Activated naive CD4-positive, alpha-beta T cell treated with Interleukin-2 at 50 U/mL for 16 hours (primary cell): ENCODE measurements at places on chromosomes 16 and 17.

- DNase-seq: no peak
Observed at GRCh38 chr16:84986879-84987278, 24.5 kb downstream of the ZDHHC7 start.

- no peak for DNase-seq
Observed at GRCh38 chr16:68734782-68735181, 2.3 kb upstream of the CDH1 start.

DNA sequence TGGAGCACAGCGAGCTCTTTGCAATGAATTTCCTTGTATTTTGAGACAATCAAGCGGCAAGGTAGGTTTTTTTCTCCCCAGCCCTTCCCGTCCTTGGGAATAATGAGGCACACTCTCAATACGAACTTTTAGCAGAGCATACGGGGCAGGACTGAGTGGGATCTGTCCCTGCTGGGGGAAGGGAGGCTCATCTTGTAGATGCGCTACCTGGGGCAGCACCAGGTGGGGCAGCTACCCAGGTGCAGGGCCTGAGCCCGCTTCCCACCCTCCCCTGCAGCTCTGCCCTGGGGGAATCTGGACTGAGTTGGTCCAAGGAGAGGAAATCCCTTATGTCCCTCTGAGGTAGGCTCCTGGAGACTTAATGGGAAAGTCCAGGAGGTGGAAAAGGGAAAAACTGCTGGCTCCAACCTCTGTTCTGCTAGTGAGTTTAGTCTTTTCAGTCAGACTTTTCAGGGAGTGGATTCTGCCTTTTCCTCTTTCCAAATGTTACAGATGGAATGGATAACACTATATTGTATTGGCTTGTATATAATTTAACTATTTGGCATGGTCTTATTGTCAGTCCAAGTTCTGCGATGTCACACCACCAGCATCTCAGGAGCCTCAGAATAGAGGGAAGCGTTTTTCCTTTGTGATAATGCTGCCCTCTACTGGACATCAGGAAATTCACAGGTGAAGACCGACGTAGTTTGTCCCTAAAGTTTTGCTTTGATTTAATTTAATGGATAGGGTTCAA lies 9.6 kb upstream of the CES1 start:
- no peak for DNase-seq

DNA sequence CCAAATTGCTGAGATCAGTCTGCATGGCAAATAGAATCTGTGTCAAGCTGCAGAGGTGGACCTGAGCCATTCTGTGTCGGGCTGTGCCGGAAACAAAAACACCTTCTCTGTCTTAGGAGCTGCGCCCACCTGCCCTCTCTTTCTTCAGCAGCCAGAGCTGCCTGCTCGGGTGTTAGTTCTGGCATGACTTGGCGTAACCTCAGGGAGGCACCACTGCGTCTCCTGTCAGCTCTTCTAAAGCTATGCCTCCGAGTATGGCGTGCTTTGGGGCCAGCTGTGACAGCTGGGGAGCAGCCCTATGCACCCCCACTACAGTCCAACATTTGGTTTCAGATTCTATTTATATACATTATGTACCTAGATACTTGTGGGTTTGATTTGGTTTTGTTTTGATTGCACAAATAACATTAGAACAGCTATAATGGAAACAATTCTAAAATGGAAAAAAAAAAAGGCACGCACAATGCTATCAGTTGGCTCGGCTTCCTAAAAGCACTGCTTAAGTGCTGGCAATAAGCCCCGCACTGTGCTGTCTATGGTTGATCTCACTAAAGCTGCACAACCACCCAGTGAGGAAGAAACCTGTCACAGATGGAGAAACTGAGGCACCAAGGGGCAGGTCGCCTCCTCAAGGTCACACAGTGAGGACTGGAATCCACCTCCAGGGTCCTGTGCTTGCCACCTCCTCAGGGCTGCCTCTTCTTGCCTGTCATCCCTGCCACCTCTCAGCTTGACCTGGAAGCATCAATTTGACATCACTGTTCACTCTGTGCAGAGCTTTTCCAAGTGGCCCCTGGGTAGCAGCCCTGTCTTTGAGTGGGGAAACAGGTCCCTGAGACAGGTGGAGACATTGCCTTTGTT lies 18.7 kb upstream of the ADGRG1 start:
- DNase-seq: peak; percentile 88

DNA sequence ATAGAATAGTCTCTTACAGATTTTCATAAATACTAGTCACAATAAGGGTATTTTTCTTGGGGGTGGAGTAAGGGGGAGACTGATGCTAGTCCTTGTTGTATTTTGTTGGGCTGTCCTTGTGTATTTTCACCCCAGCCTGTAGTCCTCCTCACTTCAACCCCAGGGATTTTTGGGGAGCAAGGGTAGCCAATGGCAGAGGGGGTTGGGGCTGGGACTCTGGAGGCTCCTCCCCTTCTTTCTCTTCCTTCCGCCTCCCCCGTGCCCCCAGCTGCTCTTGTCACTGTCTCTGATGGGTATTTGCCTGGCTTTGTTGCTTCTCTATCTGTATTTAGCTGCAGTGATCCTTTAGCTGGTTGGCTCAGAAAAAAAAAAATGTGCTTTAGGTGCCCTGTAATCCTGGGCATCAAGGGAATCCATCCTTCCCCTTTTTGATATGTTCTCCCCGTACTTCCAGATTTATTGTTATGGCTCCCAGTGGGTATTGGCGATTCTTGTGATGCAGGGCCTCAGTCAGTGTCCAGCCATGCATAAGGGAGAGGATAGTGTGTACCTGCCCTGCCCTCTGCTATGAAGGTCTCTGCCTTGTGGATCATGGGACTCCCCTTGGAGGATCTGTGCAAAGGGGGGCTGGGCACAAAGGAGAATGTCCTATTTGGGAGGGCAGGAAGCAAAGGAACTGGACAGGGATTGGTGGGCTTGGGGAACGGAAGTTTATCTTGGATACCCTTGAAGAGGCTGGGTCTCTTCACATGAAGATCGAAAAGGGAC lies 16.5 kb downstream of the SNF8 start:
- DNase-seq: no peak

GRCh38 chr17:75774471-75774990 lies 9.5 kb upstream of the GALK1 start:
- no peak for DNase-seq

DNA sequence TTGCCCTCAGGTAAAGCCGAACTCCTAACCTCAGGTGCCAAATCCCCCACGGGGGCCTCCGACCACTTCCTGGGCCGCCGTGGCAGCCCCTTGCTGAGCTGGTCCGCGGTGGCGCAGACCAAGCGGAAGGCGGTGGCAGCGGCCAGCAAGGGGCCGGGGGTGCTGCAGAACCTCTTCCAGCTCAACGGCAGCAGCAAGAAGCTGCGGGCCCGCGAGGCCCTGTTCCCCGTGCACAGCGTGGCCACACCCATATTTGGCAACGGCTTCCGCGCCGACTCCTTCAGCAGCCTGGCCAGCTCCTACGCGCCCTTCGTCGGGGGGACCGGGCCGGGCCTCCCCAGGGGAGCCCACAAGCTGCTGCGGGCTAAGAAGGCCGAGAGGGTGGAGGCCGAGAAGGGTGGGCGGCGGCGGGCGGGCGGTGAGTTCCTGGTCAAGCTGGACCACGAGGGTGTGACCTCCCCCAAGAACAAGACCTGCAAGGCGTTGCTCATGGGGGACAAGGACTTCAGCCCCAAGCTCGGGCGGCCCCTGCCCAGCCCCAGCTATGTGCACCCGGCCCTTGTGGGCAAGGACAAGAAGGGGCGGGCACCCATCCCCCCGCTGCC lies 51.6 kb downstream of the ACTG1 start:
- no peak for DNase-seq

DNA sequence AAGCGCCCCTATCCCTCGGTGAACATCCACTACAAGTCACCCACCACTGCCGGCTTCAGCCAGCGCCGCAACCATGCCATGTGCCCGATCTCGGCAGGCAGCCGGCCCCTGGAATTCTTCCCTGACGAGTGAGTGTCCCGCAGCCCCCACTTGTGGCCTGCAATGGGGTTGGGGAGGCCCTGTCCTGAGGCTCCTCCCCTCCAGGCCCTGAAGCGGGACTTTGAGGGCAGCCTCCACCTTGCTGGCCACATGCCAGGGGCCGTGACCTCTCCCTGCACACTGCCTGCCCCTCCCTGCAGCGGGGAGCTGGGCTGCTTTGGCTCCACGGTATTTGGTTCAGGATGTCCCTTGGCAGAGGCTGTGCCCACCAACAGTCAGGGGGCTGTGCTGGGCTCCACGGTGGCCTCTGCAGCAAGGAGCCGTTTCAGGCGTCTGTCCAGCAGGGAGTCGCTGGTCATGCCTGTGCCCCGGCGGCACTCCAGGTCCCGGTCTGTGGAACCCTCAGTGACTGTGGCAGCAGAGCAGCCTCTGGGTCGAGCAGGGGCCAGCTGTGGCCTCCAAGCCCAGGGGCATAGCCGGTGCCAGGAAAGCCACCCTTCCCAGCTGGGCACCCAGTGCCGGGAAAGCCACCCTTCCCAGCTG lies 8.3 kb downstream of the NME3 start:
- no peak for DNase-seq

- DNase-seq: no peak
Observed at GRCh38 chr16:22694887-22695382, 119.0 kb upstream of the HS3ST2 start.

DNA sequence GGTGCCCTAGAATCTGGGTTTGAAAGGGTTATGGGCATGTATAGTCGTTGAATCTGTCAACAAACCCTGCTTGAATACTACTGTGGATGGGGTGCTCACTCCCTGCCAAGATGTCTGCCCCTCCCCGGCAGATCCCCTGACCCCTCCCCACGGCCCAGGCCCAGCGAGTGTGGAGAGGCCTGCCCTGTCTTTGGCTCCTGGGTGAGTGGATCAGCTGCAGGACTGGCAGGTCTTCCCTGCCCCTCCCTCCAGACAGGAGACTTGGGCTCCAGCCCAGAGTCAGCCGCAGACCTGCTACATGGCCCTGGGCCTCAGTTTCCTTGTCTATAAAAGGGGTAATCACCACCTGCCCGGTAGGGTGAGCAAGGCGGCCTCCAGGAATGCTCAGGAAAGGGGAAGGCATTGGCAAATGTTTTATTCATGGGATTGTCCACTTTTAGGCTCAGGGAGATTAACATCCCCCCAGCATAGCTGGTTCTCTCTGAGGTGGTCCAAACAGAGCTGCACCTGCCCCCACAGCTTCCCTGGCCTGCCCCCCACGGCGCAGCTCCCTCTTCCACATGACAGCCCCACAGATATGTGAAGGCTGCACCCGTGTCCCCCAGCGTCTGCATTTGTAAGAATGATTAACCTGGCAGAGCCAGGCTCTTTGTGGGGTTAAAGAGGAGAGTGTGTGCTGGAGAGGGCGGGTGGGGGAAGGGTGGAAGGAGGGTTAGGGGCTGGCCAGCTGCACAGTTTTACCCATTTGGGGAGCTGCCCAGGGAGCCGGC lies 18.5 kb upstream of the SPNS2 start:
- no peak for DNase-seq

- DNase-seq: no peak
Observed at GRCh38 chr16:85202051-85202601, 89.9 kb upstream of the CIBAR2 start.

GRCh38 chr17:40984226-40984625 lies at the start of gene KRT40:
Gene KRT40, minus strand, starts transcription at chr17:40984326. Its CDS starts 53 bp downstream, at chr17:40984273.
- DNase-seq: no peak

DNA sequence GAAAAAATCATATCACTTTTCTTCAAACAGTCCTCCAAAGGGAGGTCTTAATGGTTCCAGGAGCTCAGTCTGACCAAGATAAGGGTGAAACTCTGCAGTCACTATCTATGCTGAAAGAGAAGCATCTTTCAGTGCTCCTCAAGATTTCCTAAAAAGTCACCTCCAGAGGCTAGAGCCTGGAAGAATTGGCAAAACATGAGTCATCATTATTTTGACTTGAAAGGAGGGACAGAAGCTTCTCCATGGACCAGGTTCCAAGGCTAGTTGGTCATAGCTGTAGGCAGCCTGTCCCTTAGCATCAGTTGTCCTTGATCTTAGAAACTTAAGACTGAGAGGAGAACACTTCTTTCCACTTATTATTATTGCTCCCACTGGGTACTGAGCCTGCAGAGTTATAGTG lies 219.0 kb upstream of the ASIC2 start:
- no peak for DNase-seq

DNA sequence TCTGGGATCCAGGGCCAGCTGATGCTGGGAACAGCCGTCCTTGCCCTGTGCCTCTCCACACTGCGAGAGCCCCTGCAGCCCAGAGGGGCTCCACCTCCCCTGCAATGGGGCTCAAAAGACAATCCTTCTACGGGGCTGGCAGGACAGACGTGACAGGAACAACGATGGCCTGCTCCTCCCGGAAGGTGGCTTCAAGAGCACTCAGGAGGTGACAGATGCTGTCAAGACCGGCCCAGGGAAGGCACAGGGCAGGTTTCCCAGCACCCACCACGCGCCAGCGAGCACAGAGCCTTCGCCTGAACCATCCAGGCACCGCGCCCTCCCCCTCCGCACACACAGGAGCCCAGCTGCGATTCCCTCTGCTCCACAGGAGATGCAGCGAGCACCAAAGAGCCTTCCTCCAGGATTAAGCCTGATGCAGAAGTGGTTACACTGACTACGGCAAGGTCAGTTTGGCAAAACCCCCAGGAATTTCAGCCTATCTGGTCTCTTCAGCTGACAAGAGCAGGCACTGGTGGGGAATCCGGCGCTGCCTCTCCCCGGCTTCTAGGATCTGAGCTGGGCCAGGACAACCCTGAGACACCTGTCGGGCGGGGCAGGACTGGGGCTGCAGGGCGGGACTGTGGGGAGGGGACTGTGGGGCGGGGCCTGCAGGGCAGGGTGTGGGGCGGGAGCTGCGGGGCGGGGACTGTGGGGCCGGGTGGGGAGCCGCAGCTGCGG lies 103.4 kb downstream of the ZNF778 start:
- DNase-seq: no peak

DNA sequence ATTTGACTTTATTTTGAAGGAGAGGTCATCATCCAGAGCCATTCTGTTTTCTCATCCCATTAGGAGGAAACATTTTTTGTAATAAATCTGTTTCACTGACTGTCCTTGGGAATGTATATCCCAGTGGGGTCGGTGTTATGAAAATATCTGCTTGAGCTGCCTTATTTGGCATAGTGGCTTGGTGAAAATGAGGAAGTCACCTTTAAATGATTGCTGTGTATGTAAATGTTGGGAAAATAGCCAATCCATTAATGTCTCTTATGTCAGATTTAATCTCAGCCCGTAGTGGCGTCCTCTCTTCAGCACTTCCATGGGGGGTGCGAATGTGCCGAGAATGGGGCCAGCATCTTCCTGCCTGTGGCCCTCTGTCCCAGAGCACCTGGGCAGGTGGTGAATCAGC lies 57.6 kb downstream of the BANP start:
- DNase-seq: no peak

- no peak for DNase-seq
Observed at GRCh38 chr17:13626703-13627102, 25.0 kb upstream of the HS3ST3A1 start.

DNA sequence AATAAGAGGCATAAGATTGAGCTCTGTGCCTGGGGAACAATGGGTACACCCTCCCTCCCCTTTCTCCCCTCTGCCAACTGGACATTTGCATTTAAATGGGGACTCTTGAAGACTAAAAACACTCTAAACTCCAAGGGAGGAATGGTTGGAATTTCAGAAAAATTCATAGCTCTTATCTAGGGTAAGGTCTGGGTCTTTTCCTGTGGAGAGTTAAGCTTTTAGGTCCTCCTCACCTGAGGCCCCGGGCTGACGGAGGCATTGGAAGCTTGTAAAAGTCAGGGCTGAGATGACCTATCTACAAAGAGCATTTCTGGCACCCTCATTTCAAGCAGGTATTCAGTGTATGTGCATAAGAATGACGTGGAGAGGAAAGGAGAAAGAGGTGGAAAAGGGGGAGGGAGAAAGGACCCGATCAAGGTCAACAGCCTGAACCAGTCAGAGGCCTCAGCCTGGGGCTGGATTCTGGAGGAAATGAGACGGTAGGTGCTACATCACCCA lies 78.0 kb downstream of the RAP1GAP2 start:
- no peak for DNase-seq
